ENCODE measurements at places on chromosomes 12 and 14.

DNA sequence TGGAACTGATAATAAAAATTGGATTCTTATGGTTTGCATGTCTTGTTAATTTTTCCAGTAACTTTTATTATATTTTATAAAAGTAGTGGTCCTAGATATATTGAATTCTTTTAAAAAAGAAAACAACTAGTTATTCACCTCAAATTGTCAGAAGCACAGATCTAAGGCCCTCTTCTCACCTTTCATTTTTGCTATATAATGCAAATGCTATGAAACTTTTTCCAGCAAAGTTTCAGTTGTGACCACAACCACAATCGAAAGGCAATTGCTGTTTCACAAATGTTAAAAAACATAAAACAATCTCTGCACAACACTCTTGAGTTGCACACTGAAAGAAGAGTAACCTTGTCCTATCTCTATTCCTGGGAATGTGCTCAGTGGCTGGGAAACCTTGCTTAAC is 479.8 kb upstream of the FLRT2 start:
- DNase-seq: no peak

DNA sequence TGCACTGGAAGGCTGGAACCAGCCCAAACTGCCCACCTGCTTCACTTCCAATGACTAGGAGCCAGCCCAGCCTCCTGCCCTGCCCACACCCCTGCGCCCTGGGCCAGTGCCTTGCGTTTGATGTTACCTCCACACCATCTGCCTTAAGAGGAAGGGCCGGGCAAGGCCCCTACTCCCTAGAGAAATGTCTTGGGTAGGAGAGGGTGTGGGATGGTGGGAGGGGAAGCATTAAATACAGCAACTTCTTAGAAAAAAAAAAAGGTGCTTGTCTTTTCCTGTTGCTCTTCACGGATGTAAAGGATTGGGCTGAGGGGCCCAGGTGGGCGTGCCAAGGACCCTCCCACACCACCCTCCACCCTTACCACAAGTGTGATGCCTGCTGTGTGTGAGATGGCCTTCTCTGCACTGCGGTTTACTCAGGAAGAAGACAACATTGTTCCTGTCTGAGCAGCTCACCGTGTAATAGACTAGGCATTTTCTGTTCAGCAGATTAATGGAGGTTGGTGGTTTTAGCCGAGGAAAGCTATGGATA is 99.9 kb downstream of the NINJ2 start:
- peak; percentile 69 for DNase-seq

DNA sequence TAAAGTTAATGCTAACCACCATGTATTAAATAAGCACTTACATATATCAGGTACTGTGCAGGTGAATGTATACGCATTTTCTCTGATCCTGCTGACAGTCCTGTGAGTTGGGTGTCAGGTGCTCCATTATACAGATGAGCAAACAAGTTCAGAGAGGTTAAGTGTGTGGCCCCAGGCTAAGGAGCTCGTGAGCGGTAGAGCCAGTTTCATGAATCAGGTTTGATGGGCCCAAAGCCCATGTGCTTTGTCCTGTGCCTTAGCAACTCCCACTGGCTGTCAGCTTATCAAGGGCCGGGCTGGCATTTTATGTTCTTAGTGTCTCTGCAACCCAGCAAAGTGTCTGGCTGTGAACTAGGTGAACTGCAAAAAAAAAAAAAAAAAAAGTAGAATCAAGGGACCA is 701.2 kb upstream of the TBX3 start:
- no peak for DNase-seq

- DNase-seq: no peak
These were observed 18.8 kb downstream of the CLMN start for GRCh38 chr14:95300697-95301526.

DNA sequence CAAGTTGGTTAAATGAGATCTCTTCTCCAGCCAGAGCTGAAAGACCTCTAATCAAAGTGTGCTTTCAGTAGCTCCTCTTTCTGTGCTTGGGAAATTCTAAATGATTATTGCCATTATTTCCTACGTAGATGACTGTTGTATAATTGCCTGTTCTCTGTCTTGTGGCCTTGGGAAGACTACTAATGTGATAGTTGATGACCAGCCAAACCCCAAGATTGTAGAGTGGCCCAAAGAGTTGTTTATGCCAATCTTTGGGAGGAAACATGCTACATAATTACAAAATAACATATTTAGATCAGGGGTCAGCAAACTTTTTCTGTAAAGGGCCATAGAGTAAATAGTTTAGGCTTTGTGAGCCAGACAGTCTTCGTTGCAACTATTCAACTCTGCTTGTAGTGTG is 135.1 kb upstream of the DIO2 start:
- no peak for DNase-seq

Data from central memory CD8-positive, alpha-beta T cell (primary cell).